Midbrain (tissue), 1 donor: ENCODE measurements at places on chromosomes 5 and 9.

DNA sequence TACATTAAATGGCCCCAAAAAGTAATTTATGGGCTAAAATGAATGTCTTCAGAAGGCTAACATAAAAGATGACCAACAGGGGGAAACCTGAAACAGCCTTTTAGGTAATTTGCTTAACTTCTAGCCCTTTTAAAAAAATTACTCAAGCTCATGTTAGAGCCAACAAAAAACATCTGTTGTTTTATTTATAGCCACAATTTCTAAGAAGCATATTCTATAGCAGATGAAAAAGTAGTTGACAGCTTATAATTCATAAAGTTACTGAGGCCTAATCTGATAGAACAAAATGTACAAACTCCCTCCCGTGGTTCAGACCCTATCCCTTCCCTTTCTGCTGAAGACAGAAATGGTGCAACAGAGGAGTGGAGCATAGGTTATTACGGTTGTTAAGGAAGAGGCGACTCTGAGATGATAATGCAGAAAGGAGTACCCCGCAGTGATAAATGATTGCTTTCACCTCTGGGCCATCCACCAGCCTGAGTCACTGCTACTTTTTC lies 46.1 kb downstream of the PIK3R1 start:
- no peak for DNase-seq

DNA sequence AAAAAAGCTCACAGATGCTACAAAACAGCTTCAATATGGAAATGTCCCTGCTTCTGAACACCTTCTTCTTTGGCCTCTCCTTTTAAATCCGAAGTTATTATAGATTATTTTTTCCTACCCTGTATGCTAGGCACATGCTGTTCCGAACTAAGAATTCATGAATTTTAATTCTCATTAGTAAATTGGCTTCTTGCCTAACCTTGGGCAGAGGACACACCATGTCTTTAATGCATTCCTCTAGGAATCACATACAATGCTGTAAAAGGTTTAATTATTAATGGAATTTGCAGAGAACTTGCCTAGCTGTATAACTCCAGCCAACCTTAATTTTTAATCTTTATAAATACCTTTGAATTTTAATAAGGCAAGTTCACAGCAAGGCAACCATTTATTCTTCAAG lies 234.4 kb downstream of the NTRK2 start:
- no peak for DNase-seq

- no peak for DNase-seq
Observed at GRCh38 chr5:5494489-5495402, 72.3 kb downstream of the ICE1 start.

DNA sequence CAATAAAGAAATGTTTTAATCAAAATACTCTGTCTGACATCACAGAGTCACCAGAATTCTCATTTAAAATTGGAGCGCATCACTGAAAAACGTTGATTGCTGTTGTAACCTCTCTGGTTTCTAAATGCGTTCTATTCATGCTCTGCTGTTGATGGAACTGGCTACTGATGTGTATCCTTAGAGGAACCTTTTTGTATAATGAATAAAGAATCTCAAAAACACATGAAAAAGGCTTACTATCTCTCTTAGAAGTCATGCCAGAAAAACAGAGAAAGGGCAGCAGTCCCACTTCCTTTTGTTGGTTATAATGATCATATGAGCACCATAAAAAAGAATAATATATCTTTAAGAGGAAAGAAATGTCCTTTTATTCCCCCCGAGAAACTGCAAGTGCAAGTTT lies 615.5 kb downstream of the TLE1 start:
- DNase-seq, result no peak

DNA sequence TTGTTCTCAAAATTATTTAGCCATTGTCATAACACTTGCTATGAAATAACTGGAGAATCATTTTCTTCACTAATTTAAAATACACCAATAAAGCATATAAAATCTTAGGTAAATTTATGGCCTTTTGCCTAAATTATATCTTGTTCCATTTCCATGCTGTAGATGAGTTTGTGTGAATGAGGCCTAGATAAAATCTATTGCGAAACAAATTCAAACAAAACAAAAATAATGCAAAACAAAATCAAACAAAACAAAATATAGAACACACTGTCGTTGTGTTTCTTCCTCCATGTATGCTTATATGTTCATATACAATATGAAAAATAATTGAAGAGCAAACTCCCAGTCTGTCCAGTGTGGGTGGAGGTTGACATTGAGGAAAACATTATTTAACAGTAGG lies 1020.7 kb downstream of the PTPRD start:
- DNase-seq, result no peak

DNA sequence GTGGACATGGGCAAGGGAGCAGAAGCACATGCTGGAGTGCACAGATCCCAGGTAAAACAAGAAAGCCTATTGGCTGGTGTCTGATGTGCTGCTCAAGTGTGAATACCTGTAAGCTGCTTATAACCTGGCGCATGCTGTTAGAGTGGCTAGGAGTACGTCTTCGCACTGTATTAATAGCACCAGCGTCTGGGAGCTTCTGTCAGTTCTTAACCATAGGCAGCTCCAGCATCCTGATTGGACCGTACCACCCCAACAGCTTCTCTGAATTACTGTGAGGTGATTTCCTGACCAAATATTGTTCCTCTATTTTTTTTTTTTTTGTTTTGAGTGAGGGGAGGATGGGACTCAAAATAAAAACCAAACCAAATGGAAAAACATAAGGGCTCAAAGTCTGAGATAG lies 987.6 kb downstream of the PTPRD start:
- no peak for DNase-seq

DNA sequence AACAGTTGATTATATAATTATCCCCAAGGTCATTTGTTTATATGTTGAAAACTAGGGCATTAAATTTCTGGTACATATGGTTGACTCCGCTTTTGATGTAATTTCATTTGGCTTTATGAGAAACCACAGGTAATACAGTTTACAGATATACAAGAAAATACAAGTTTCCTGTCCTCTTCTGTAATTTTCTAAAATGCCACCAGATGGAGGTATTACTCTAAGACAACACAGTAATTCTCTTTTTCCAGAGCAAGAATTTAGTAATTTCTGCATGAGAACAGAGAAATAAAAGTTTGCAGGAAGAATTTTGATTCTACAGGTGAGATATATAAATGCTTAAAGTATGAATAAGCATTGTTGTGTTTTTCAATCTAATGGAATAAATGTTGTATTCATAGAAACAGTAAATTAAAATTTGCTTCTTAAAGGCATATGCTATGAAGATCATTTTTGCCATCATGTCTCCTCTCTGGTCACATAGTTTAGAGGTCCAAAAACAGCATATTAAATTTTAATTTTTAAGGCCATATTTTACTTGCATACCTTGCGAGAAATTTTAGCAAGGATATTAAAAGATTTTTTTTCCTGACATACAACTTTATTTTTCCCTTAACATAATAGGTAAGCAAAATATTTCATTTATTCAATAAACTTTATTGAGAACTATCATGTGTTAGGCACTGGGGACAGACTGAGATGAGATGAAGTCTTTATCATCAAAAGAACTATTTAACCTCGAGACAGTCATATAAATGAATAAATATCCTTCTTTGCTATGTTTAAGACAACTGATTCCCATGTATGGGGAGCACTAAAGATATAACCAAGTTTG lies 22.7 kb downstream of the CHD1 start:
- DNase-seq, result peak; percentile 62

GRCh38 chr9:98793031-98793430 lies 3.3 kb downstream of the ANKS6 start:
- no peak for DNase-seq

GRCh38 chr9:137493364-137494103 lies 34.4 kb upstream of the NSMF start:
- DNase-seq, result no peak

- DNase-seq, result no peak
Observed at GRCh38 chr9:137974746-137975526, 97.4 kb downstream of the CACNA1B start.

- DNase-seq, result no peak
Observed at GRCh38 chr9:27112235-27112634, 3.2 kb downstream of the TEK start.

- DNase-seq, result no peak
Observed at GRCh38 chr5:108749128-108749861, 1.6 kb downstream of the FER start.

GRCh38 chr9:70761139-70761670 lies 346.7 kb upstream of the KLF9 start:
- DNase-seq, result no peak

GRCh38 chr9:91395553-91396471 lies 27.8 kb downstream of the NFIL3 start:
- DNase-seq, result no peak

GRCh38 chr9:28260330-28260729 lies 687.0 kb upstream of the C9orf72 start:
- no peak for DNase-seq

DNA sequence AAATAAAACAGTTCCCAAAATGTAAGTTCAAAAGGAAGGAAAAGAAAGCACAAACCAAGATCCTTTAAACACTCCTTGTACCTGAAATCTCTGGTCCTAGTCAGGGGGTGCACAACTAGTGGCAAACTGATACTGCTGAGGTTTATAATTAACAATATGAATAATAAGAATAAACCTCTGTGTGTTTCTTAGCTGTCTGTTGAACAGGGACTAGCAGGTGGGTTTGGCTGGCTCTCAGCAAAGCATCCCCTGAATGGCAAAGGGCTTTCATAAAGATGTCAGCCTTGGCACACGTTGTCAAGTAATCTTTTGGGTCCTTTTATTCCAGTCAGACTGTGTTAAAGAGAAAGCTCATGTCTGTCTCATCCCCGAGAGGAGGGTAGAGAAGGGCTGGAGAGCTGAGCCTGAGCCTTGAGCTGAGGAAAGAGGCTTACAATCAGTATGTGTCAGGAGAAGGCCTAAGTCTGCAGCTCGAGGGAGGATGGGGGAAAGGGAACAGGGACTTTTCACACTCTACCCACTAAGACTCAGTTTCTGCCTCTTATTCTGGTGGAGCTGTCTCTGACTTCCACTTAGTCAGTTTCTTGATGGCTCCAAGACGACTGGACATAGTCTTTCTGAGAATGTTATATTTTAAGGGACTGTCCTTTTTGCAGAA lies 123.0 kb downstream of the GALNT10 start:
- DNase-seq, result no peak

- no peak for DNase-seq
Observed at GRCh38 chr5:39226100-39226451, 6.7 kb upstream of the FYB1 start.

- peak; percentile 72 for DNase-seq
Observed at GRCh38 chr5:150320044-150320613, 17.4 kb upstream of the ARSI start.

- no peak for DNase-seq
Observed at GRCh38 chr5:132279801-132280200, 14.4 kb upstream of the SLC22A4 start.

- no peak for DNase-seq
Observed at GRCh38 chr9:88713010-88713409, 178.0 kb downstream of the NXNL2 start.

DNA sequence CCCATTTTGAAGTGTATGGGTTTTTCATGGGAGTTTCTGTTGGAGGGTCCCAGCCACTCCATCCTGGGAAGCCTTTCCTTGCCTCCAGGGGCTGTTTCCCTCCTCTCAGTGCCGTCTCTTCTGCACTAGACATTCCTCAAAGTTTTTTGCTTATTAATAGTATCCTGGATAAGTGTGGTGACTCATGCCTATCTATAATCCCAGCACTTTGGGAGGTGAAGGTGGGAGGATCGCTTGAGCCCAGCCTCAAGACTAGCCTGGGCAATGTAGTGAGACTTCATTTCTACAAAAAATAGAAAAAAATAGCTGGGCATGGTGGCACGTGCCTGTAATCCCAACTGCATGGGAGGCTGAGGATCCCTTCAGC lies 43.1 kb downstream of the RALGPS1 start:
- DNase-seq, result no peak

- DNase-seq, result no peak
Observed at GRCh38 chr5:131285703-131286399, 22.0 kb downstream of the CDC42SE2 start.

- DNase-seq, result no peak
Observed at GRCh38 chr9:22237497-22238363, 208.9 kb upstream of the DMRTA1 start.

- DNase-seq, result no peak
Observed at GRCh38 chr5:158349987-158350386, 491.0 kb upstream of the CLINT1 start.

GRCh38 chr5:99088309-99088708 lies 159.5 kb upstream of the CHD1 start:
- DNase-seq, result no peak

DNA sequence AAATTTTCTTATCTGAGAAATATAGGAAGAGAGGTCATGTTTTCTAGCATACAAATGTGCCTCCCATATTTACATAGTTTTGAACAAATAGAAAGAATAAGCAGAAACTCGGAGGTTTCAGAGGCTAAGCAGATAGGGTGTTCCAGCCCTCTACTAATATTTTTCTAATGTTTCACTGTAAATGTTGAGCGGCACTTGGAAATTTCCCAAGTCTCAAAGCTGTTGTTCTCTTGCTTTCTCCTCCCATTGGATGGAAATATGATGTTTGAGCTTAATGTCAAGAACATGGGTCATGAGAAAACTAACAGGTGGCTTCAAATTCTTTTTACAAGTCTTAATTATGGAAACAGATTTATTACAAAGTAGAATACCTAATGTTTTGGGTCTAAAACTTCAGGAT lies 5.1 kb downstream of the SPINK1 start:
- DNase-seq, result no peak

DNA sequence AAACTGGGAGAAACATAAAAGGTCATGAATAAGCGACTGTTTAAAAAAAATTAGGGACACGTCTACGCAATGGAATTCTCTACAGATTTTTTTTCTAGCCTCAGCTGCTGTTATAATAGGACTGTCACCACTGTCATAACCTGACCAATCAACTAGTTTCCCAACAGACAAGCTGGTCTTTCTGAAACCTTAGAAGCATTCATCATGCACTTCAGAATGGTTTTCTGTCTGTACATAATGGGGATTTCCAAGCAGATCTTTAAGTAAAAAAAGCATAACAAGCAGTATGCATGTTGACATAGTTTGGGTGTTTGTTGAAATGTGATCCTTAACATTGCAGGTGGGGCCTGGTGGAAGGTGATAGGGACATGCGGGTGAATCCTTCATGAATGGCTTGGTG lies 58.3 kb upstream of the SEMA6A start:
- DNase-seq, result no peak

- no peak for DNase-seq
Observed at GRCh38 chr5:150438873-150439546, 10.5 kb downstream of the RPS14 start.

- no peak for DNase-seq
Observed at GRCh38 chr5:122172207-122172606, 42.9 kb downstream of the ZNF474 start.

GRCh38 chr5:160327818-160328217 lies 15.5 kb upstream of the CCNJL start:
- no peak for DNase-seq

- DNase-seq, result peak; percentile 57
Observed at GRCh38 chr5:103894882-103895281, 332.3 kb upstream of the NUDT12 start.
